ENCODE measurements at places on chromosomes 12 and 14.

DNA sequence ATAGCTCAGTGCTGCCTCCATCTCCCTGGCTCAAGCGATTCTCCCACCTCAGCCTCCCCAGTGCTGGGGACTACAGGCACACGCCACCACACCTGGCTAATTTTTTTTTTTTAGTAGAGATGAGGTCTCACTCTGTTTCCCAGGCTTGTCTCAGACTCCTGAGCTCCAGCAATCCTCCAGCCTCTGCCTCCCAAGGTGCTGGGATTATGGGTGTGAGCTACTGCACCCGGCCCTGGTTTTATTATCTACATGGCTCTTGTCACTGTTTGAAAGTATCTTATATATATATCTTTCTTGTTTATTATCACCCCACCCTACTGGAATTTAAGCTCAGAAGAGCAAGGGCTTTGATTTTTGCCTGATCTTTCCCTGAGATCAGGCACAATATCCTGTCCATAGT lies 7.6 kb upstream of the TMED10 start:
- no peak for DNase-seq

DNA sequence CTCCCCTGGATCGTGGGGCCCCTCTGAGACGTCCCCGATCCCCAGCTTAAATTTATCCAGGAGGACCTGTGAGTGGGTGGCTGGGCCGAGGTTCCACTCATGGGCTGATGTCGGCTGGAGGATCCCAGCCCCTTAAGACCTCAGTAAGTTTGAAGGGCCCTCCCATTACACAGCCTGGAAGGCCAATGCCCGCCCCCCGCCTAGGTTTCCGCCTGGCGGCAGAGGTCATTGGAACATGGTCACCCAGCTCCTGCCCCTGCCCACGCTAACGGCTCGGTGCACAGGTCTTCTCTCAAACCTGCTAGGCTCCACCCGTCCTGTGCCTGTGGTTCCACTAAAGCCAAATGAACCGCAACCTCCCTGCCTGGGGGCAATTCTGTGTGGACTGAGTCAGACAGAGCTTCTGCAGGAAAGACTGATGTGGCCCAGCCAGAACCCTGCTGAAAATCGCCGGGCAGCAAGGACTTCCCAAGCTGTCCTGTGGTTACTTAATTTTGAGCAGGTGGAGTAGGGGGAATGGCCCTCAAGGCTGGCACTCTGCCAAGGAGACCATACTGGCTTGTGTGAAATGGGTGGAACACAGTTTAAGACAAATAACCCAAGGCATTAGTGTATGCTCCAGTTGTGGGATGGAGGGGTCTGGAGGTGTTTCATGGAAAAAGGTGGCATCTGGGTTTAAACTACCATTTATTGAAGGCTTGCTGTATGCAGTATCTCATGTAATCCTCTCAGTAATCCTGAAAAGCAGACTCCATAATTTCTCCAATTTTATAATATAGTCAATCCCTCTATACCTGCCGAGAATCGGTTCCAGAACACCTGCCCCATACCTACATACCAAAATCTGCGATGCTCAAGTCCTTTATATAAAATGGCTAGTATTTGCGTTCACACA lies 903 bp upstream of the NT5DC3 start:
- peak; percentile 0 for DNase-seq

- no peak for DNase-seq
These were observed 37.5 kb downstream of the TSPAN9 start for GRCh38 chr12:3114671-3115070.

DNA sequence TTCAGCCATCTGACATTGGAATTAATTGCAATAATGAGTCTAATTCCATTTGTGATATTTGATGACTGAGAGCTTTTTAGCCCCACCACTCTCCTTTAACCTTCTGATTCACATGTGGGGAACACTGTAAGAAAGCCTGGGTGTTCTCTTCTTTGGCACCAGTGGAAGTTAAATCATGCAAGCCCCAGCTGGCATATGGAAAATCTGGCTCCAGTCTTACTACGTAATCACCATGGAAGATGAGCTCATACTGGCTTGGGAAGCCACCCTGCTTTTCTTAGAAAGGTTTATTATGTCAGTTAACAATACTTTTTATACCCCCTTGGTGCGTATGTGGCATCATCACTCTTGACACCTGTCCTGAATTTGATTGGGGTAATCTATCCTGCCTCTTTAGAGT lies 479.3 kb downstream of the SLC16A7 start:
- no peak for DNase-seq

DNA sequence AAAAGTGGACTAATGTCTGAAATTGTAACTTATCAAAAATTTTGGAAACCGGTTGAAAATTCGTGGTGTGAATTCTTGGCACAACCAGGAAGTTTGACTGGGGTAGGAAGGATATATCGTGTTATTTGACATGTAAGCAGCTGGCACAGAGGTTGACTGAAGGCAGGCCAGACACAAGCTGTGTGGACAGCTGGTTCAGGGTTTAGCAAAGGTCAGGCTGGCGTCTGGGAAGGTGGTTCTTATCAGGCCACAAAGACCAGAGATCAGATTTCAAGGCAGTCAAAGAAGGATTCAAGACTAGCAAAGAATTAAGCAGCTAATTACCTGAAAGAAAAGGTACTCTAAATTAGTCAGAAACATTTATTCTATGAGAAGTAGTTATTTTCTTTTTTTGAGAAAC lies 450.2 kb upstream of the MDGA2 start:
- no peak for DNase-seq

DNA sequence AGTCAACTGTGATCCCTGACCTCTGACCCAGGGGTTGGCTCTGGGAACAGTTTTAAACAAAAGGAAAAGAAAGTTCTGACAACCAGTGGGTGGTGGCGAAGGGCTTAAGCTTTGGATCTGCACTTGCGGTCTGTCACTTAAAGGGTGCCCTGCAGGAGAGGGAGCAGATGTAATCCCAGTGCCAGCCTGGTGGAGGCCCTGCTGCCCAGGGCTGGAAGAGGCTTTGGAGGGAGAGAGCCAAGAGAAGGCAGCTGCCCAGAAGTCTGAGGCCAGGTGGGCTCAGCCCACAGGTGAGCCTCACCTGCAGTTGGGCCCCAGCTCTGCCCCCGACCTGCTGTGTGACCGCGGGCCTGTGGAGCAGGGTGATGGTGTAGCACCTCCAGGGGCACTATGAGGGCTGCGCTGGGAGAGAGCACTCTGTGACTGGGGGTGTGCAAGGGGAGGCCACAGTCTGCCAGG lies 19.1 kb downstream of the SH2B3 start:
- no peak for DNase-seq

DNA sequence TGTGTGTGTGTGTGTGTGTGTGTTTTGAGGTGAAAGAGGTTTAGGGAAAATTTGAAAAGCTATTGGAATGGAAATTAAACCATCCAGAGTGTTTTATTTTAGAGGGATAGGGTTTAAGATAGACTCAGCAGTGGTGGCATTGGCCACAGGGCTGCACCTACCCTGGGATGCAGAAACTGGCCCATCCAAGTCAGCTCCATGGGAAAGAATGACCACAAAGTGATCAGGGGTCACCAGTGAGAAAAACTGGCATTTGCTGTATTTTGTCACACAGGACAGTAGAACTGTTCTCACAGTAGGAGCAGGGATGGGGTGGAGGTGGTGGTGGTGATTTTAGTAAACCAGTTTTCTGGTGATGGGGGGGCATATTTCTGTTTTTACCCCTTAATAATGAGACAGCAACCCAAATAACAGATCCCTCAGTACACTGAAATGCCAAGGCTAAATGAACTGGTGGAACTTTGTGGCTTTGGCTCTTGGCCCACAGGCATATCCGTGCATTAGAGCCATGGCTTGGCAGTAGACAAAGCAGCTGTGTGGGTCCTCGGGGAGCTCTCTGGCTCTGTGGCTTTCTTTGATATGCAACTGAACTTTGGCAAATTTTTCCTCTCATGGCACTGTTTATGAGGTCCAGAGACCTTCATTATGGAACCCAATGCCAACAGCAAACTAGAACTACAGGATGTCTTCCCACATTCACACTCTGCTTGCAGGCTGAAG lies 348.3 kb downstream of the ZFP36L1 start:
- DNase-seq = no peak

DNA sequence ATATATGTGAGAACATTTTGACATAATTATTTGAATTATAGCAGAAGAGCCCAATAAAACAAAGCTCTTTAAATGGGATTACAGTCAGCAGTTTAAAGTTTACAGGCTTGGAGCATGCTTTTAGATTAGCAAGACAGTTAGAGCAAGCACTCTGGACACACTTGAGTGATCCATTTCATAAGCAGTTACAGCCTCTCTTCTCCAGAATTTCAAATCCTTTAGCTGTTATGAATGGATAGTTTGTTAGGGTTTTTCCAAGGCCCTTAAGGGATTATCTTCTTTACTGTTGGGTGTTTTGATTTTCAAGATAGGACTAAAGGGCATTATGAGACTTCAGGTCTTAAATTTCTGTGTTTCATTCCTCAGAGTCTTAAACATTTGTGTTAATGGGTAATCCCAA lies 36.3 kb downstream of the BEST3 start:
- no peak for DNase-seq

GRCh38 chr12:111366583-111366982 lies 2.3 kb downstream of the PHETA1 start:
- no peak for DNase-seq

DNA sequence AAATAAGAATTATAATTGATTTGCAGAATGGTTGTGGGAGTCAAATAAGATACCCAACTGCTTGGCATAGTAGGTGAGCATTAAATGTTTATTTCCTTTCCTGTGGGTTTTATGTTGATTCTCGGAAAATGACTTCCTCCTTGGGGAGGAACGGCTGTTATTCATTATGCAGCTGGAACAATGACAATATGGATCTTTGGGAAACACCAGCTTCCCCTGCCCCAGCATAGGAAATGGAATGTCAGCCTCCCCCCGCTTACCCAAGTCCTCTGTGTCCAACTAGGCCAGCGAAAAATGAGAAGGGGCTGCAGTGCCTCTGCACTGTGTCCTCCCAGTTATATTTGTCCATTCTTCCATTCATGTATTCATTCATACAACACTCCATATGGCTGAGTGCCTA lies 11.7 kb upstream of the CCDC177 start:
- DNase-seq = no peak

DNA sequence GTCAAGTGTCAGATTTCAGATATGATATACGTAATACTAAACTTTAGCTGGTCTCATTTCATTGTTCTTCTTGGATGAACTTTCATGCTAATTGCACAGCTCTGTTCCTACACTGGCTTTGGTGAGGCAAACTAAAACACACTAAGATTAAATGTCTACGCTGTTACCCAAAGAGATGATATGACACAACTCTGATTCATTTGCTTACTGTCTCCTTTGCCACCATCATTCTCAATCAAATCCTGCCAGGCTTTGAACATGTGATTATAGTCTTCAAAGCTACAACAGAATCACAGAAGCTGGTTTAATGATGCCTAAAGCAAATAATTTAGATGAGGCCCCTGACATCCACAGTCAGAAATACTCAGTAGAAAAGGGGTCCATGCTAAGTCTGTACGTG lies 37.7 kb downstream of the MDGA2 start:
- DNase-seq = no peak

GRCh38 chr12:98002887-98003493 lies 512.4 kb upstream of the TMPO start:
- DNase-seq = no peak

DNA sequence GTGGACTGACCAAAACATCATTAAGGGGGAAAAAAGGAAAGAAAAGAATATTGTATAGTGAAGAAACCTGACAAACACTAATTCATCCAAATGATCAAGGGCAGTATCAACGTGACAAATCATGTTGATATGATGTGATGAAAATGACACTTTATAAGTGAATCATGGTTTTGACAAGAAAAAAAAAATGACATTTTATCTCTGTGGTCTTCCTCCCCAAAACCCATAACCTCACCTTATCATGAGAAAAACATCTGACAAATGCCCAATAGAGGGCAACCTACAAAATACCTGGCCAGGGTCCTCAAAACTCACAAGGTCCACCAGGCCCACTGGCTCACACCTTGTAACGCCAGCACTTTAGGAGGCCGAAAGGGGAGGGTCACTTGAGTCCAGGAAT lies 13.8 kb downstream of the TMED10 start:
- no peak for DNase-seq

DNA sequence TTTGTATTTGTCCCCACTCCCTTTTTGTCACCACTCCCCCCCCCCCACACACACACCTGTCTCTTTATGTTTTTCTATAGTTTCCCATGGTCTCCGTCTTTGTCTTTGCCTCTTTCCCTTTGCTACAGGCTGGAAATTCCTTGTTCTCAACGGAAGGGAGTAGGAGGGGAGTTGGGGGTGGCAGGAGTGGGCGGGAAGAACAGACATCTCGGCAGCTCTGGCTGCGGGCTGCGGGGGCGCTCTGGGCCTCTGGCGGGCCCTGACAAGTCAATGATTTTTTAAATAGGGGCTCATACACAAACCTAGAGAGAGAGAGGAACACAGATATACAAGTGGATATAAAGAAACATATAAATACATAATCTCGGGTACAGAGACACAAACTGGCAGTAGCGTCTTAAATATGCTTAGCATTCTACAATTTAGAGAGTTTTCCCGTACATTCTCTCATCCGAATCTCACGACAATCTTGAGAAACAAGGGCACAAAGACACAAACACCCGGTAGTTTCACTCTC lies 2.4 kb upstream of the NAB2 start:
- DNase-seq = peak; percentile 67

GRCh38 chr14:92398888-92399636 lies 76.1 kb downstream of the SLC24A4 start:
- DNase-seq = no peak

GRCh38 chr12:120972870-120973543 lies 5.3 kb upstream of the HNF1A start:
- DNase-seq = no peak

DNA sequence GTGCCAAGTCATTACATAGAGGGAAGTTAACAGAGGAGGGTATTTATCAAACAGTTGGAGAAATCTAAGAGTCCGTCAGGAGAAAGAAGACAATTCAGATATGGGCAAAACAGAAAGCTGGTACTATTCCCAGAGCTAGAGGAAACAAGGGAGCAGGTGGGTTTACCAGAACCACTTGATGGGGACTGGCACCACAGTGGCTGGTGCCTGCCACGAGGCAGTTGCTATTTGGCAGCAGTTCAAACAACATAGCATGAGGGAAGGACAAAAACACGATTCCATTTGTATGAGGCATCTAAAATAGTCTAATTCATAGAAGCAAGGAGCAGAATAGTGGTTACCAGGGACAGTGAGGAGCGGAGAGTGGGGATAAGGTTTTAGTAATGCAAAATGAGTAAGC lies 24.6 kb upstream of the KLRD1 start:
- no peak for DNase-seq

GRCh38 chr14:96037891-96038557 lies 1.1 kb upstream of the C14orf132 start:
- no peak for DNase-seq

GRCh38 chr12:117718141-117718540 lies 250.6 kb downstream of the KSR2 start:
- DNase-seq = no peak

GRCh38 chr12:114913871-114914801 lies 230.2 kb upstream of the TBX3 start:
- DNase-seq = no peak

- no peak for DNase-seq
These were observed 302.8 kb downstream of the PAWR start for GRCh38 chr12:79388011-79388410.

- DNase-seq = no peak
These were observed 72.3 kb downstream of the CRADD start for GRCh38 chr12:93749515-93749914.

GRCh38 chr14:22391908-22392565 lies 197.0 kb downstream of the DAD1 start:
- DNase-seq = no peak
